Renal cortical epithelial cell (primary cell): ENCODE measurements at places on chromosomes 4 and X. TPM values are rescaled to one million over a fixed set of nuclear protein-coding genes. Genes with fewer than 3 reads are reported as not detected.
A peak's percentile ranks its signal among the peaks of the same experiment; 100 is the strongest.

The HSFX3 gene
- not detected in 2 replicates for total RNA-seq

The MAGEE2 gene
- total RNA-seq: not detected in 2 replicates

The TLR1 gene
- 8.7 and 25.2 TPM in 2 replicates for total RNA-seq

The CSAG1 gene
- total RNA-seq: not detected in 2 replicates

DNA sequence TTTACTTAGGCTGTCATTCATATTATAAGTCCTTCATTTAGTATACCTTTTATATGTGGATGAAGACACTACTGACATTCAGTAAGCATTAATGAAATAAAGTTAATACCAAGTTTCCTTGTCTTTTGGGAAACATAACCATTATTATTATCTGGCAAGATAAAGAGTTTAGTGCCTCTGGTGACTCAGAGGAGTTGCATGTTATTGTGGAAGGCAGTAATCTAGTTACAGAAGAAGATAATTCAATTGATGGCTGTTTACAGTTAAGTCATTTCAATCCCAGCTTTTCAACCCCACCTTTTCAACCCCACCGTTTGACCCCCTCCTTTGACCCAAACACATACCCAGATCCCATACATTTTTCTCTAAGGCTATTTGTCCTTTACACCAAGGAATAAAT, 143.8 kb downstream of the FANCB start:
- no peak for DNase-seq

DNA sequence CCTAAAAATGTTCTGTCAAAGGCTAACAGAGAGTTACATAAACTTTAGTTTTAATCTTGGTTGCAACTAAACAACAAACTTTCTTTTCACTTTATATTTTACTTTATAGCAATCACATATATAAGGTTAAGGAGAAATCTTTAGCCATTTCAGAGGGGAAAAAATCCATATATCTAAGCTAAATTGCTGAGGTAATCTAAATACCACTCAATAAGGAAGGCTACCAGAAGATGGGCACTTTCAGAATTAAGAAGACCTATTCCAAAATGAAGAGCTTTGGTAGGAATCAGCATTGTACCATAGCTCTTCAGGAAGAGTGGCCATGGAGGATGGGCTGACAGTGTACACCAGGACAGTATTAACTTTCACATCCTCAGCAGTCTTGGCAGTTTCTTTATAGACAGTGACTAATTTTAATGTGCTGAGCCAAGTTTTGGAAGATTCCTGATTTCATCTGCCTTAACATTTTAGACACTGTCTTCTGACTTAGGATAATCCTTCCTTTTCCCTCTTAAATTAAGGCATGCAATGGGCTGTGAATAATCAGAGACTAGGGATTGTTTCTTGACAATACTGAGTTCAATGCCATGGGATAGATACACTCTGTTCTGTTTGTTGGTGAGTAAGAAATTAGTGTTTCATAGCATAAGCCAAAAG, 7.1 kb downstream of the FAT4 start:
- peak; percentile 58 for DNase-seq

DNA sequence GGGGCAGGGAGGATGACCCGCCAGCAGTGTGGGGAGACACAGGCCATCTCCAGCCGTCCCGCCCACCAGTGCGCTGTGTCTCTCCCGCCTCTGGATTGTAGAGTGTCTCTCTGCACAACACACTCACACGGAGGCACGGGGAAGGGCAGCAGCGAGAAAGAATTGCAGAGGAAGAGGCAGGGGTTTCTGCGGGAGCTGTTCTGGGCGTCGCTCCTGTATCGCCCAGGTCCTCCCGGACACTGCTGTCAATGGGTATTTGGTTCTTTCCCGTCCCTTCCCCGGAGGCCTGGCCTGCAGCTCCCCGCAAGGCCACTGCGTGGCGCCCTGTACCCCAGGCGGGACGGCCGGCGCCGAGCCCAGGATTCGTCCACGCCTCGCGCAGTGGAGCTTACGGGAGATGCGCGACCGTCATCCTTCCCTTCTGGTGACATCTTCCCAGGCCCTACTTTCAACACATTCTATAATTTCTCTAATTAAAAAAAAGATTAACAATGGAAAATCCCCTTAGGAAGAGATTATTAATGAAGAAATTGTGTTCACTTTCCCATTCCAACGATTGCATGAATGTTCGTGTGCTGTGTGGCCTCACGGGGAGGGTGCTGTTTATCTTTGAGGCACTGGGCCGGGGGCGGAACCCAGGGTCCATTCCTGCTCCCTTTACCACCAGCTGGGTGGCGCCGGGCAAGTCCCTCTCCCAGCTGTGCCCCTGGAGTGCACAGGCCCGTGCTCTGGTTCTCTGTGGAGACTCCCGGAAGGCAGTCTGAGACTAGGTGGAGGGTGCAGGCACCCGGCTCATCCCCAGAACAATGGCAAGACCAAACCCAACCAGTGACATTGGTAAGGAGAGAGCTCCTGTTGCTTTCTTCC, 95.7 kb downstream of the CPZ start:
- DNase-seq: no peak

DNA sequence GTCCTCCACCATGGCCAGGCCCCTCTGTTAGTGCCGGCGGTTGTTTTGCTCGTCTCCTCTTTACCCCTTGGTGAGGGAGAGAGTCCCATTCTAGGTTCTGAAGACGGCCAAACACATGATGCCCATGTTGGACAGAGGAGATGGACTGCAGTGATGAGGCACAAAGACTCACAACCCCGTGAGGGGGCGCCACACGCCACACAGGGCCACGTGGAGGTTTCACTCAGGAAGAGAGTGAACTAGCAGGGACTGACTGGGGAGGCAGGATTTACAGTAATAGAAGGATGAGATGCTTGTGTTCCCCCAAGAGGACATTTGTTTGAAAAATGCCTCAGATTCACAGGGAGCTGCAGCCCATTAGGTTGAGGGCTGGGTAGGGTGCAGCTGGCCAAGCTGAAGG, 655.3 kb upstream of the FRG1 start:
- DNase-seq: no peak

GRCh38 chr4:99759988-99760387, 56.6 kb upstream of the DAPP1 start:
- no peak for DNase-seq

DNA sequence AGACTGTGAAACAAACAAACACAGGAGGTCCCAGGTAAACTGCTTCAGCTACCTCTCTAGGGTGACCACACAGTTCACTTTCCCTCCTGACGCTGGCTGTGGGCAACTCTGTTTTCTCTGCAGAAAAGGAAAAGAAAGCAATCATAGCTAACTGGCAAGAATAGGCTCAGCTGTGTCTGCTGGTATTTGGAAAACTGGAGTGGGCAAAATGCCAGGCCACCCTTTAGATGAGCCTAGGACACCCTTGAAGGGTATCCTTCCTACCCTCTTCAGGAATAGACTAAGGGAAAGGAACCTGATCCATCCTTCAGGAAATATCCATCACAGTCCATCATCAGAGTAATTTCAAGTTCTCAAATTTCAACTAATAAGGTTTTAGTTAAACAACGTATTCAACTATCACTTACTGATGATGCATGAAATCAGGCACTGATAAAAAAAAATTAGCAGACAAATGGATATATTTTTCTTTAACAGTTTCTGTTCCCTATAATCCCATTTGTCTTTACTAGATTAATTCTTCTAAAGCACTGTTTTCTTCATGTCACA, 60.9 kb downstream of the CAMK2D start:
- DNase-seq: no peak

- DNase-seq: peak; percentile 95
These were observed 146.5 kb upstream of the PCDH18 start for GRCh38 chr4:137678796-137679195.

GRCh38 chrX:109533005-109533404, 3.6 kb upstream of the NXT2 start:
- no peak for DNase-seq

- DNase-seq: no peak
These were observed 106.1 kb downstream of the CLDN22 start for GRCh38 chr4:183213996-183214395.

DNA sequence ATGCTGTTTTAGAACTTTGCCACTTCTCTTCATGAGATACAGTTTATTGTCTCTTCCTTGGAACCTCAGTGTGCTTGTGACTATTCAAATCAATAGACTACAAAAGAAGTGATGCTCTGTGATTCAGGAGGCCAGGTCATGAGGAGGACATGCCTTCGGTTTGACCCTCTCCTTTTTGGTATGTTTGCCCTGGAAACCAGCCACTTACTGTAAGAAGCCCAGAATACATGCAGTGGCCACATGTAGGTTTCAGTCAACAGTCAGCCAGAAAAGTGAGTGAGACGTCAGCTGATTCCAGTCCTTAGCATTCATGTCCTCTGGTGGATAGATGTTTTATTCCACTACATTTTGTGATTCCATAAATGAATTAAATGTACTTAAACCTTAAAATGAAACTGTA, 328.7 kb downstream of the PCDH18 start:
- peak; percentile 3 for DNase-seq

DNA sequence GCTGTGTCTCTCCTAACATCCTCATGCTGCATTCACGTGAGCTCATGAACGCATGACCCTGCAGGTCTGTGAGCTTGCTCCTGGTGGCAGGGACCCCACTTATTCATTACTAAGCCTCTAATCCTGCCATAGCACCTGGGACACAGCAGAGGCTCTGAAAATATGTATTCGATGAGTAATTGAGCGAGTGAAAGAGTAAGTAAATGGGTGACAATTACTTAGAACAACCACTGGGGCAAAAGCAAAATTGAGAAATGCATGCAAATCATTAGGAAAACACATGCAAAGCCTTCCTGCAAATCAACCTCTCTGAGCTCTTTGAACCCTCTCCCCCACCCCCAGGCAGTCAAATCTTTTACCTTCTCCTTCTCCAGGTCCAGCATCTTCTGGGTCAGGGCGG, 23.6 kb upstream of the C4orf50 start:
- no peak for DNase-seq
